ENCODE measurements at places on chromosomes 4 and X.

DNA sequence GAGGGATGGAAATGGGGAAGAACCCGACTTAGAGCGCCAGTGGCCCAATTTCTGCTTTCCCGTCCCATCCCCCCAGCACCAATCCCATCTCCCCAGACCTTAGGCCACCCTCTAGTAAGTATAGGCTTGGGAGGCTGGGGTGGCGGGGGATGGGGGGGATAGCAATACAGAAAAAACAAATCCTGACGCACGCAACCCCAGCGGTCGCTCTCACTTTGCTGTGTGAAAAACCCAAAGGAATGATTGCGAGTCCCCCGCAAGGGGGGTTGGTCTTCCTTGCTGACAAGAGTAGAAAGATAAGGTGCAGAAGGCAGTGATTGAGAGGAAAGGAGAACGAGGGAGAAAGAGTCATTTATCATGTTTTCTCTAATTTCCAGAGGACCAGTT, 863 bp downstream of the CPE start:
- DNase-seq = no peak

- DNase-seq = no peak
Measured at GRCh38 chr4:24055623-24056022, 165.8 kb upstream of the PPARGC1A start.

DNA sequence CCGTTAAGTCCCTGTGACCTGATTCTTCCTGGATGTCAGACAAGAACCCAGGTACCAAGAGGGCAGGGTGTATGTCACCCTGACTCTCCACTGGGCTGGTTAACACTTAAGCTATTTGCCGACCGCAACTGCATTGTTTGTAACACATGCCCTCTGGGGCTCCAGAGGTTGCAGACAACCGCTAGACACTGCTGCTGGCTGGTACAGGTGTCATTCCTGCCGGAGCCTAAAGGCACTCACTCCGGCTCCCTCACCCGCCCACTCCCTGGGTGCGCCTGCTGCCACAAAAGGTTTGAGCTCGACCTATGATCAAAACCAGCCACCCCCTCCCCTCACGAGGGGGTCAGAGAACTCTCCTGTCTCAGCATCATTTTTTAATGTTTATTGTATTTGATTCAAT, 208.2 kb downstream of the FAT4 start:
- no peak for DNase-seq

GRCh38 chrX:38474543-38474942, 86.8 kb upstream of the TSPAN7 start:
- DNase-seq = no peak

DNA sequence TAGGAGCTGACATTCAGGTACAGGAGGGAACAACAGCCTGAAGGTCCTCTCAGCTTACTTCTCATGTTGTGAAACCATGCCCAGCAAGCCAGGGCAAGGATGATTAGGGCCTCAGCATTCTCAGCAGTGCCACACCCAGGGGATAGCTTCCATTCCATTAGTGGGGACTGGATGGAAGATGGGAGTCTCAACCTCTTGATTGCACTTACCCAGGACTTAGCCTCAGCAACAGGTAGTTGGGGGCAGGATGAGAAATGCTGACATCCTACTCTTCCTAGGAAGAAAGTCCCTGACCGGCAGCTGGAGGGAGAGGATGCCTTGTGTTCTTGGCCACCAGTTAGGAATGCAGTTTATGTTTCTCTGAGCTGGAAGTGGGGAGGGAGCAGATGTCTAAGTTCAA, 8.8 kb upstream of the BEX3 start:
- no peak for DNase-seq

DNA sequence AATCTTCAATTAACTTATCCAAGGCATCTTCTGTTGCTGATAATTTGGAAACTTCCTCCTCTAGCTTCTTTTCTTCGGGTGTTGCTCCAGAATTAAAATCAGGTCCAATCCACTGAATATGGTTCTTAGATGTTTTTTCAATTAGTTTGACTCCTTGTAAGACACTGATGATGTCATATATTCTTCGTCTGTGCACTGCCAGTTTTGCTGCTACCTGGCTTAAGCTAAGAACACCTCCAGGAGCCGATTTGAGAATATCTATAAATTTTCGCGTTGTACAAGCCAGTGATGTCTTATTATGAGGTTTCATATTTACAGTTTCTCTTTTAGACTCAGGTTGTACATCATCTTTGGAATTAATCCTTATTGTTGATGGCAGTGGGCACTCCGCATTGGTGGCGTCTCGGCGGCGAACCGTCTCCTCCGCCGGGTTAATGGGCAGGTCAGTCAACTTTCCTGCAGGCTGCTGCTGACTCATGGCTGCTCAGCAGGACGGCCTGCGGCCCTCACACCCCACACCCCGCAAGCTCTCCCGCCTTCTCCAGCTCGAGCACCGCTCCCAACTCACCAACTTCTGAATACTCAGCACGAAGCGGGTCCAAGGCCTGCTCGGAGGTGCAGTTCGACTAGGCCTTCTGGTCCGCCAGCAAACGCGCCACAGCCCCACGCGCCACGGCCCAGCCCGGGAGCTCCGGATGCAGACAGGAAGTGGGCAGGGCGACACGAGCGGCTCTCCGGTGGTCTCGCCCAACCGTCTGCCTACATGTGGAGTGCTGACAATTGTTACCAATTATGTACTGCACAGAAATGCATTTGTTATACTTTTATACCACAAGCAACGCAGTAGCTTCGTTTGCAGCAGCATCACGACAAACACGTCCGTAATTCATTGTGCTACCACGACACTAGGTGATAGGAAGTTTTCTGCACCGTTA, 49.2 kb upstream of the FHL1 start:
- DNase-seq = no peak

DNA sequence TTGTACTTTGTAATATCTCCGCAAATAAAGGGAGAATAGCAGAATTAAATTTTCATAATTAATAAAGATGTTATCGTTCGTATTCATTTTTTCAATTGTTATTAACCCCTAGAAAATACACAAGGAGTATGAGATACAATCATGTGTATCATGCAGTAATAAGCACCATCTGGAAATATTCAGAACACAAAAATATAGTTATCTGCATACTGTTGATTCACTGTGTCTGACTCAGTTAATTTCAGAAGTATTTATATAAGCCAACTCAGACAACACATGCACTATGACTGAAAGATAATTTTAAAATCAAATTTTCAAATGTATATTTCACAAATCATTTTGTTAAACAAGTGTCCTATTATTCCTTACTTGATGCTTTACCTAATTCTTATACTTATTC, 1954.8 kb downstream of the ARAP2 start:
- no peak for DNase-seq

DNA sequence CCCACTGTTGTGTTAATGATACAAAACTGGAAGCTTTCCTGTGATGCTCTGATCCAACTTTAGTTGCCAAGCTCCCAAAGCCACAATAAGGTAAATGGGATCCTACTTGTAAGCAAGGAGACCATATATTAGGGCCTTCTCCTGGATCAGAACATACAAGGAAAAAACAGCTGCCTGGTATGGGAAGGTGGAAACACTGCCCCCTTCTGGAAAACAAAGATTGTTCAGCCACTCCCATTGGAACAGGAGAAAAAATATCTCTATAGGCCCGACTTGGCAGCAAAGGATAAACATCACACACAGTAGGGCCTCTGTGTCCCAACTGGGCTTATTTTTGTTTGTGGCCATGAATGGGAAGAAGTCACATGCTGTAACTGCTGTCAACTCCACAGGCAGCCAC, 166.5 kb downstream of the TBX22 start:
- DNase-seq = peak; percentile 13

DNA sequence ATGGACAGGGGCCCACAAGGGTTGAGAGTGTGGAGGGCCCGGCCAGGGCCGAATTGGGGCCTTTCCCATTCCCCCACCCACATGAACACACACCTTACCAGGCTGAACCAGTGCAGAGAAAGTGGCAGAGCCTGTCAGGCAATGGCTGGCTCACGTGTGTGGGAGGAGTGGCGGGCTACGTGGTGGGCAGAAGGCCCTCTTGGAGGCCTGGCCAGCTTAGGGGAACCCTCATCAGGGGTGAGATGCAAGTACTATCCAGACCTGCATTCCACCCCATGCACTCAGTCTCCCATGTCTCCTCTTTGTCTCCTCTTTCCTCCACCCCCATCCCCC, 965 bp downstream of the TCEAL4 start:
- no peak for DNase-seq

GRCh38 chr4:158079661-158080060, 93.2 kb downstream of the GASK1B start:
- DNase-seq = no peak

GRCh38 chr4:41620594-41621256, 82.8 kb downstream of the LIMCH1 start:
- no peak for DNase-seq

GRCh38 chrX:39779952-39780783, 317.6 kb downstream of the BCOR start:
- DNase-seq = no peak

DNA sequence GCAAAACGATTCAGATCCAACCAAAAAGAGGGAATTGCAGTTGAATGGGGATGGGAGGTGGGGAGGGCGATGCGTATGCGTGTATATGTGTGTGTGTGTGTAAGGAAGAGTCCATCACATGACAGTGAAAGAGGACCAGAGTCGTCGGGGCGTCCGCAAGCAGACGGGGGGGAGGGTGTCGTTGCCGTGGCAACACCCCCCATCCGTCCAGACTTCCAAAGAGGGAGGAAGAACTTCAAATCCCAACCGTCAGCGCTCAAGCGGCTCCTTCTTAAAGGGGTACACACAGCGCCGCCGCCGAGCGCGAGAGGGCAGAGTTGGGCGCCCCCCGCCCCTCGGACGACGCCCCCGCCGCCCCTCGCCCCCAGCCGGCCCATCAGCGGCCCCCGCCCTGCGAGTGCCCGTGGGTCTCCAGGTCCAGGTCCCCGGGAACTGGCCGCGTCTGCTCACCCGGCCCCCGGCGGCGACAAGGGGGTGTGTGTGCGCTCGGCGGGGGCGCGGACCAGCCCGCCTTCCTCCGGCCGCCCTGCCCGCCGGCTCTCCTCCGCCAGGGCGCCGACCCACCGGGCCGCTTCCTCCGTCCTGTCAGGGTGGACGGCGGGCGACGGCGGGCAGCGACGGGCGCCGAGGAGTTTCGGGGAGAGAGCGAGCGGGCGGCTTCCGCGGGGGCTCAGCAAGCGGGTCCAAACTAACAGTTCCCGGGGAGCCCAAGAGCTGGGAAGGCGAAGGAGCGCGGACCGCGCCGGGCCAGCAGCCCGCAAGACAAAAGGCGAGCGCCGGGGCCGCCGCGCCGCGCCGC, 685 bp downstream of the LCORL start:
- no peak for DNase-seq

DNA sequence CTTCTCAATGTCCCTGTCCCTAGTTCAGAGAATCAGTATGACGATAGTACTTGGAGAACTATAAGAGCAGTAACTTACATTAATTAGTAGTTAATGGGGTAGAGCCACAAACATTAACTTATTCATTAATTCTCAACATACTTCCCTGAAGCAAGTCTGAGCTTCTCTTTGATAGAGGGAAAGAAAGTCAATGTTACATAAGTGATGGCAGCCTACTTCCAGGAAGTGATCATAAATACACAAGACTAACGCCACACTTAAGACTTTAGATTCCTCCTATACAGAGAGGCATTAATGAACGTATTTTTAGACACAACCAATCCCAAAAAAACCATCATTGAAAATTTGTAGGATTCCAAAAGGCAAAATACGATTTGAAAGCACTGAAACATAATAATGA, 33.8 kb downstream of the TSPAN5 start:
- DNase-seq = no peak

- no peak for DNase-seq
Measured at GRCh38 chrX:111634823-111635729, 45.9 kb upstream of the ALG13 start.

All from iPS DF 6.9 (cell line).